ENCODE measurements at places on chromosomes 1 and 21. TPM values are rescaled to one million over a fixed set of nuclear protein-coding genes. Genes with fewer than 3 reads are reported as not detected.

DNA sequence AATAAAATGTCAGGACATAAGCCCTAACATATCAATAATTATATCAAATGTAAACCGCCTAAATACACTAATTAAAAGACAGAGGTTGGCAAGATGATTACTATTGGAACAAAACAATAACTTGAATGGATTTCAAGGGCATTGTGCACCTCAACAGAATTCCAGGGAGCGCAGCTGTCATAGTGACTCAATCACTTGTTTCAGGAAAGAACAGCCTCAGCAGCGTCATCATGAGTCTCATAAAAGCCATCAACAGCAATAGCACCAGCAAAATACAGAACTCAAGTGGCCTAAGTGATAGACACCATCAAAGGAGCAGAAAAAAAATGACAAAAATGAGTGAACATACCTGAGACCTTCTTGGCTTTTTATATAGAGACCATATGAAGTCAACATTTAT, 632.7 kb upstream of the NR5A2 start:
- no peak for DNase-seq

DNA sequence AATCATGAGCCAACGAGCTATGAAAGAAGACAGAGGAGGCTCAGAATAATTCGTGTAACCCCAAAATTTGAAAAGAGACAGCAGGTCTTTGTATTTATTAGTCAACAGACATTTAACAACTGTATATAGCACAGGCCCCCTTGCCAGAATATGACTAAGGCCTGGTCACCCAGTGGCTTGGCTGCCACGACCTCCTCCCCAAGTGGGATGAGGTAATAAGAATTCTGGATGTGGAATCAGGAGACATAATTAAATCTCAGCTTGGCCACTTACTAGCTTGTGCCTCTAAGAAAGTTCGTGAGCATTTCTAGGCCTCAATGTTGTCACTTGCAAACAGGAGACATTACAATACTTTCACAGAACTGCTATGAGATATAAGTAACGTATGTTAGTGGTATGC, 134.2 kb upstream of the TNFSF4 start:
- DNase-seq = no peak

GRCh38 chr21:43895196-43895595, 30.2 kb downstream of the AGPAT3 start:
- no peak for DNase-seq

GRCh38 chr21:17819877-17820229, 697 bp upstream of the C21orf91 start:
- no peak for DNase-seq

GRCh38 chr21:38404177-38404576, 94.1 kb downstream of the ERG start:
- no peak for DNase-seq

GRCh38 chr1:246221485-246222255, 285.4 kb downstream of the SMYD3 start:
- DNase-seq = no peak

DNA sequence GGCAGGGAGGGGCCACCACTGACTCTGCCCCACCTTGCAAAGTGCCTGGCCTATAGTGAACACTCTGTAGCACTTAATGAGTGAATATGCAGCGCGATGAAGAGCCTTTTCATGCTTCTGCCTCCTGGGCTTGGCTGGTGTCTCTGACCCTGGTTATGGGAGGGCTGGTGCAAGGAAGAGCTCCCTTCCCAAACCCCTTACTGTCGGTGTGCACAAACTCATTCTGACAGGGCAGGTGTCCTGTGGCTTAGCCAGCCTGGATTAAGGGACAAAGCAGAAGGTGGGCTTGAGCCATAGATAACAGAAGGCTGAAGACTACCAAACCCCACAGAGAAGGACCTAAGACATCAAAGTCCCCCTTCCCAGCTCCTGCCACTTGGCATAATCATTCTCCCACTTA, 2.0 kb upstream of the NCMAP start:
- DNase-seq = no peak

DNA sequence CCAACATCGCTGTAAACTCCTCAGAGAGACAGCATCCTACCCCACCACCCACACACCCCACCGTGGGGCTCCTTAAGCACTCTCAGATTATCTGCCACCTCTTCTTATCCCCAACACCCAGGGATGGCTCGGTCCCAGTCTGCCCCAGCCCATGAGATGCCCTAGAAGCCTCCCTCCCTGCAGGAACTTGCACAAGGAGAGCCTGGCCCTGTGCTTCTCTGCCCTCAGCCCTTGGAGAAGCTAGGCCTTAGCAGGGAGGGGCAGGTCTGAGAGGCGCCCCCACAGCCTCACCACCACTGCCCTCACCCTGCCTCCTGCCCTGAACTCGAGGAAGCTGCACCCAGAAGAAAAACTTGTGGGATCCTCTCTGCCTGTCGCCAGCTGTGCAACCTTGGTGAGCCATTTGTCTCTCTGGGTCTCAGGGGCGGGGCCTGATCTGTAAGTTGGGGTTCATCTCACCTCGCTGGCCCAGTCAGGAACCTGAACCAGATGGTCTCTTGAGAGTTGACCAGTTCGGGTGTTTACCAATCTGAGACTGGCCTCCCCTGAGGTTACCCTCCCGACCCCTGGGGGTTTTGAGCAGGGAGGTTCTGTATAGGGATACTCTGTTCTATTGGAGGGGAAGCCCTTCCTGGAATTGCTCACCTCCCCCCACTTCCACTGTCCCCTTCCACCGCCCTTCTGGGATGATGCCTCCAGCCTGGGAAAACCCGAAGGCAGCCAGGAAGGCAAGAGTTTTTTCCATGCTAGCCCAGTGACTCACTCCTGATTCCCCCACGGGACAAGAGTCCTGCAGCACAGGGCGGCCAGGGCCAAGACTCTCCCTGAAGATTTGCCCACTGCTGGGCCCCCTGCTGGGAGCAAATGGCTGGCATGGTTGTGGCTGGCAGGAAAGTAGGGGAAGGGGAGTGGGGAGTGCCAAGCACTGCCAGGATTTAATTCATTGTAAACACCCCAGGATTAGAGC, at the start of gene S100A3:
TSS of gene S100A3 (minus strand) at position 537 of the 967 bp plus-strand sequence. CDS start 773 bp downstream, outside the sequence.
- no peak for DNase-seq

DNA sequence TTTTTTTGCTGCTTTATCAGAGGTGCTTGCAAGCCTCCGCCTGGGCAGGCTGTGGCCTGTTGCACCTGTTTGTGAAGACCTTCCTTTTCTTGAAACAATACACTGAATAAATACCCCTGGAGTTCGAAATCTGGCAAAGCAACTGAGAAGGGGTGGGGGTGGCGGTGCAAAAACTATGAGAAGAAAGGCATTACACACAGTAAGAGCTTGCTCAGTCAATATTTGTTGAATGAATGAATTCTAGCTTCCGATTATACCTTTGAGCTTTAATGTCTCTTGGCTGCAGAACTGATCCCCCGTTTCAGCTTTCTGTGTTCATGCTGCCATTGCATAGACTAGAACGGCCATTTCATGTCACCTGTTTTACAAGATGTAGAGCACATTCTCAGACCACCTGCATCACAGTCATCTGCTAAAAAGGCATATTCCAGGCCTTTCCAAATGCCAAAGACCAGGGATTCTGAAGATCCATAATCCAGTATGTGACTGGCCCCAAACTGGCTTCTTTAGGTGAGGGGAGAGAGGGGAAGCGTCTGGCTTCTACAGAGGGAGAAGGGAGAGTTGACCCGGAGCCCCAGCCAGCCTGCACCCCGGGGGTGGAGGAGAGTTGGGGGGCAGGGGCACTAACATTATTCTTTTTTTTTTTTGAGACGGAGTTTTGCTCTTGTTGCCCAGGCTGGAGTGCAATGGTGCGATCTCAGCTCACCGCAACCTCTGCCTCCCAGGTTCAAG, 111.5 kb downstream of the ETS2 start:
- DNase-seq = no peak

GRCh38 chr1:221794079-221794670, 52.3 kb upstream of the DUSP10 start:
- no peak for DNase-seq

GRCh38 chr1:55235722-55236121, 20.6 kb upstream of the USP24 start:
- no peak for DNase-seq

- DNase-seq = no peak
These were observed 163.7 kb downstream of the ROR1 start for GRCh38 chr1:63937461-63938022.

Gene KRTAP13-3
- polyA plus RNA-seq = not detected

Gene OVAAL
- not detected for polyA plus RNA-seq

Gene CYYR1
- 54.7 TPM for polyA plus RNA-seq

Gene SPRR2G
- polyA plus RNA-seq = not detected

Data from renal pelvis (tissue), 12 donors.